ENCODE measurements at places on chromosomes 1 and 21.
A peak's percentile ranks its signal among the peaks of the same experiment; 100 is the strongest.

DNA sequence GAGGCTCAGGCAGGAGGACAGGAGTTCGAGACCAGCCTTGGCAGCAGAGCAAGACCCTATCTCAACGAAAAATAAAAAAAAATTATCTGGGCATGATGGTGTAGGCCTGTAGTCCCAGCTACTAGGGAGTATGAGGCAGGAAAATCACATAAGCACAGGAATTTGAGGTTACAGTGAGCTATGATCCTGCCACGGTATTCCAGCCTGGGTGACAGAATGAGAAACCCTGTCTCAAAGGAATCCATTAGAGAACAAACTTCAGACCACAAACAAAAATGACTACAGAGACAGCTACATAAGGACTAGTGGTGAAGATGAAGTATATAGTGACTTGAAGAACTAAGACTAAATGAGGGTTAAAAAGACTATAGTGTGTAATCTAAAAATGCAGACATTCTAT lies 233.1 kb downstream of the RERE start:
- DNase-seq = no peak

DNA sequence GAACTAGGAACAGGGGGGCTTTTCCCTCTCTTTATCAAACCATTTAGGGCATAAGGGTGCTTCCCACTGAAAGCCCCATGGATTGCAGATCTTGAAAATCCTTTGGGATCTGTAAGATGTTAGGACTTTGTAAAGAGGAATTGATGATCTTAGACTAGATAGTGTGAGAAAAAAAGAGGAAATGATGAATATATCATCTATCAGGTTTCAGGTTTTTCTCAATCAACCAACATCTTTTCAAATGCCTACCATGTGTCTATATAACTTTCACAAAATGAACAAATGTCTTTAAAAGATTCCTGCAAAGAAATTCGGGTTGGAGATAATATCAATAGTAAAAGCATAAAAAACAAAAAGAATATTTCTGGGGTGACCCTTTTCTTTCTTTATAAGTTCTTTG lies 50.1 kb downstream of the KCNC4 start:
- no peak for DNase-seq

GRCh38 chr1:53285969-53286760 lies 41.7 kb downstream of the LRP8 start:
- DNase-seq = no peak

- no peak for DNase-seq
Measured at GRCh38 chr1:202578001-202578504, 132.2 kb downstream of the SYT2 start.

DNA sequence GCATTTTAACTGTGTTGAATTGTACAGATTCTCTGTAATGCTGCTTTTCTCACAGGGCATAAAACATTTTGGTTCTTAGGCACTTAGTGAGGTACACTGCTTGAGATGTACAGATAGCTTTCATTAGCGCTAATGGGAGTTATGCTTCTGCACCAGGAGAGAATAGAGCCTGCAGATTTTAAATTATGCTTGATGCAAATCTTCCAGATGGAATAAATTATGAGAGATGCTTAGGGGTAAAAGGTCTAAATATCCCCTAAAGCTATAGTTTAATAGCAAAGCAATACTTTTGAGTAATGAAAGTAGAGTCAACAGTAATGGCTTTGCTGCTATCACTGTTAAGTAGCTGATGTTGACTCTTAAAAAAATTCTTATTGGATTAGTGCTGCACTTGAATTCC lies 248.9 kb downstream of the S1PR1 start:
- DNase-seq = no peak

GRCh38 chr1:239566074-239566473 lies 179.7 kb downstream of the CHRM3 start:
- peak; percentile 2 for DNase-seq

- DNase-seq = no peak
Measured at GRCh38 chr1:247347477-247348222, 16.0 kb upstream of the ZNF496 start.

DNA sequence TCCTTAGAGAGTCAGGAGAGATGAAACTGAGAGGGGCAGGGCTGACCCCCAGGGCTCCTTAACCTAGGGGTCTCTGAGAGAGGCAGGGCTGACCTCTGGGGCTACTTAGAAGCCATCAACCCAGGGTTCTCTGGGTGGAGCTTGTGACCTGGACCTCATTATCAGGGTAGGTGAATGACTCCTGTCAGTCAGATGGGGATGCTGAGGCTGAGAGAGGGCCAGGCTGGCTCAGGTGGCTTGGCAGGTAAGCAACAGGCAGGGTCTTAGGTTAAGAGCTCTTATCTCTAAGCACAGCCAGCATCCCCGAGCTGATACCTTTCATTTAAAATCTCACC lies 160.9 kb downstream of the PTPRU start:
- DNase-seq = no peak

DNA sequence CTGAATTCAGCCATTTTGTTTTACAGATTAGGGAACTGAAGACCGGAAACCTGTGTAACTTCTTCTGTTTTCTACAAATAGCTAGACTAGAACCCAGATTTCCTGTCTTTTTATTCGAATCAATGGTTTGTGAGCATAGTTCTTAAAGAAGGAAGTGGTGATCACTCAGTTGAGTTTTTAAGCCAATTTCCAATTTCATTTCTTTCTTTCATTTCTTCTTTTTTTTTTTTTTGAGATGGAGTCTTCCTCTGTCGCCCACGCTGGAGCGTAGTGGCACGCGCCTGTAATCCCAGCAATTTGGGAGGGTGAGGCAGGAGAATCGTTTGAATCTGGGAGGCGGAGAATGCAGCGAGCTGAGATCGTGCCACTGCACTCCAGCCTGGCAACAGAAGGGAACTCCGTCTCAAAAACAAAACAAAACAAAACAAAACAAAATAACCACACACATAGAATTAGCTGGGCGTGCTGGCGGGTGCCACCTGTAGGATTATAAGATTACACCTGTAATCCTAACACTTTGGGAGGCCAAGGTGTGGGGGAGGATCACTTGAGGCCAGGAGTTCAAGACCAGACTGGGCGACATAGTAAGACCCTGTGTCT lies 3.0 kb upstream of the MDM4 start:
- no peak for DNase-seq

GRCh38 chr1:161138431-161138830 lies 6.0 kb upstream of the DEDD start:
- no peak for DNase-seq

DNA sequence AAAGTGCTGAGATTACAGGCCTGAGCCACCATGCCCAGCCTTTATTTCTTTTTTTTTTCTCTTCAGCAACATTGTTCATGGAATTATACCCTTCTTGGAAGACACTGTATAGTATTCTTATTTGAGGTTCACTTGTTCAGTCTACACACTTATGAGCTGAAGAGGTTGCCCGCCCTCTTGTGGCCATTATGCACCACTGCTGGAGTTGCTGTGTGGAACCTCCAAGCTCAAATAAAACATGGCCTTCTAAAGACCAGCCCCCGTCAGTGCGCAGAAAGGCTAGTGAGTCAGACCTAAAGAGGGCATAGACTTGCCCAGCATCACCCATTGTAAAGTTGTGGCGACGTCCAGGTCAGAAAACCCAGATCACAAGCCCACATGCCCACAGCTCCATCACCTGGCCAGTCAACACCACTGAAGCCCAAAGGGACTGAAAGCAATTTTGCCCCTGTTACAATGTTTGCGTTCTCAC lies 20.4 kb downstream of the LURAP1 start:
- DNase-seq = peak; percentile 92

GRCh38 chr1:56961426-56961825 lies 4.4 kb downstream of the C8B start:
- no peak for DNase-seq

DNA sequence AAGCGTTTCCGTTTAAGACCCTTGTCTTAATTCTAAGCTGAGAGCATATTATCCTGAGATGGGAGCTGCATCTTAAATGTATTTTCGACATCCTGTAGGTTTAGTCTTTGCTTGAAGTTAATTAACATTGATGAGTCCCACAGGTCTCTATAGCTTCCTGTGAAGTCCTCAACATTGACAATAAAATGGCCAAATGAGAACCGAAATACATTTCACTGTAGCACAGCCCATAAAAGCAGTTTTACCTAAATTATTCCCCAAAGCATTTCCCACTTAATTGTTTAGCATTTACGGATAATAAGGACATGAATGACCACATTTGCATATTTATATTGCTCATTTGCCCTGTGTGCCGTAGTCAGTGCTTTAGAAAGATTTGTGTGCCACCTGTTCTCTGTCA lies 116.4 kb downstream of the CRB1 start:
- DNase-seq = no peak

DNA sequence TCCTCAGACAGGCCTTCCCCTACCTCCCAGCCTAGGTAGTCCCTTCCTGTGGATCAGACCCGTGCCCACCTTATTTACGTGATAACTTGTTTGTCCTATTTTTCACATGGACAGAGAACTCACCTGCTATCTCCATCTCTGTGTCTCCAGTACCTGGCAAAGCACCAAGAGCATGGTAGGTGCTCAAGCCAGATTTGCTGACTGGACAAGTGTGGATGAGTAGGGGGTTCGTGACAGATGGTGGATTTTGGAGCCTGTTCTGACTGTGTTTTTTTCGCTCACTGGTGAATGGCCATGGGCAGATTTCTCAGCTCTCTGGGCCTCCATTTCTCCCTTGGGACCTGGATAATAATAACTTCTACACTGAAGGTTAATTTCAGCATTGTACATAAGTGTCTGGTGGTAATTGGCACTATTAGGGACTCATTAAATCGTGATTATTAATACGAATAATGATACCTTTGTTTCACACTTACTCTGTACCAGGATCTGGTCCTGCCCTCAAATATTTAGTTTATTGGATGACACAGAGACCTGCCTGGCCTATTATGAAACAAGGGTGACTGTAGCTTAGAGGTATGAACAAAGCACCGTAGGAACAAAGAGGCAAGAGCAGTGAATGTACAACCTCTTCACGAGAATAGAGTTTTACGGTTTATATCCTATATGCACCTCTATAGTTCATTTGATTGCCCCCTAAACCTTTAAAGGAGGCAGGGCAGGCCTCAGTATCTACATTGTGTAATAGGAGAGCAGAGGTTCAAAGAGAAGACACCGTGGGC lies 24.5 kb upstream of the SLC26A9 start:
- DNase-seq = peak; percentile 66

GRCh38 chr1:160169553-160170399 lies 18.4 kb downstream of the ATP1A4 start:
- no peak for DNase-seq

- DNase-seq = peak; percentile 26
Measured at GRCh38 chr1:207261971-207262370, 59.5 kb upstream of the CD55 start.

- peak; percentile 41 for DNase-seq
Measured at GRCh38 chr1:18575620-18576019, 55.0 kb upstream of the PAX7 start.

- no peak for DNase-seq
Measured at GRCh38 chr1:239123260-239123659, 263.1 kb upstream of the CHRM3 start.

- DNase-seq = no peak
Measured at GRCh38 chr21:38837806-38838461, 32.2 kb downstream of the ETS2 start.

- no peak for DNase-seq
Measured at GRCh38 chr1:160755911-160756848, 17.1 kb downstream of the SLAMF7 start.

GRCh38 chr1:155760751-155761475 lies 72.0 kb downstream of the DAP3 start:
- no peak for DNase-seq

DNA sequence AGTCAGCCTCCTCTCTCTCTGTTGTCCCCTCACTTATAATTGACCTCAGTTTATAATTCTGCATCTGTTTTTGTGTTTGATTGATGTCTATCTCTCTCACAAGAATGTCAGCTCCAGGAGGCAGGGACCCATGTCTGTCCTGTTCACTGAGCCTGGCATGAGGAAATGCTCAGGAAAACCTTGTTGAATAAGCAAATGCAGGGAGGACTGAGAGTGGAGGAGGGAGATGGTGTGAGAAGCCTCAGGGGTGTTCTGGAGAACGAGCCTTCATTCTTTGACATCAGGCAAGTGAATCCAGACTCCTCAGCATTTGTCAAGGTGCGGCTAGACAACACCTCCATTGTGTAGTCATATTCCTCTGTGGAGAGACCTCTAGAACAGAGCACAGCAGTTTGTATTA lies 45.5 kb downstream of the MAN1C1 start:
- DNase-seq = no peak

DNA sequence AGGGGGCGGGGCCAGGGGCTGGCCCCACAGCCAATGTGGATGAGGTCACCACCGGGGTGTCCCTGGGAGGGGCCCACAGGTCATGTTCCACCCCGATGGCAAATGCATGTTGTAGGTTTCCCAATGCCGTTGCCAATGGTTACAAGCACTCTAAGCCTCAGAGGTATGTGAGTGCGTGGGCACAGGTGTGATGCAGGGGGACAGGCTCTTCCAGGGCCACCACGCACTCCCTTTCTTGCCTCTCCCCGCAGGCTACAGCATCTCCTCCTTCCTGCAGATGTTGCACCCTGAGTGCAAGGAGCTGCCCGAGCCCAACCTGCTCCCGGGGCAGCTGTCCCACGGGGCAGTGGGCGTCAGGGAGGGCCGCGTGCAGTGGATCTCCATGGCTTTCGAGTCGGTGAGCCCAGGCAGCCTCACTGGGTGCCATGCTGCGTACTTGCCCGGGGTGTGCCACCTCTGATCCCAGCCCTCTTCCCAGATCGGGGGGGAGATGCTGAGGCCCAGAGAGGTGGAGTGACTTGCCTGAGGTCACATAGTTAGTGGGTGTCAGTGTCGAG lies 52.4 kb downstream of the DISP3 start:
- peak; percentile 9 for DNase-seq

DNA sequence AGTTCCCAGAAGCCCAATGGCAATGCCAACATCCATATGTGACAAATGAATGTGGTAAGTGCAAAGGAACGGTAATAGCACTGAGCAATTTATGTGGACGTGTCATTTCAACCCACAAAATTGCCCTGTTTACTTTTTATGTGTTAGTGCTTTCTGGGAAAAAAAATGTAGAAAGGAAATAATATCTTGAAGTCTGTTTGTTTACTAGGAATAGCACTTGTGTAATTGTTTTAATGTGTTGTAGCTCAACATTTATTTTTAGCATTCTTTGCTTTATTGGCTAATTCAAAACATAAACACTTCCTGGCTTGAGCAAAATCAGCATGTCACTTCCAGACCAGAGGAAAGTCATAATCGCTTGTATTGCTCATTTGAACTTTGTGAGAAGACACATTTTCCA lies 224.8 kb upstream of the KCNK2 start:
- peak; percentile 69 for DNase-seq

GRCh38 chr1:147808025-147808424 lies 47.6 kb upstream of the GJA5 start:
- peak; percentile 7 for DNase-seq

GRCh38 chr1:19770436-19771190 lies 29.1 kb downstream of the TMCO4 start:
- no peak for DNase-seq

DNA sequence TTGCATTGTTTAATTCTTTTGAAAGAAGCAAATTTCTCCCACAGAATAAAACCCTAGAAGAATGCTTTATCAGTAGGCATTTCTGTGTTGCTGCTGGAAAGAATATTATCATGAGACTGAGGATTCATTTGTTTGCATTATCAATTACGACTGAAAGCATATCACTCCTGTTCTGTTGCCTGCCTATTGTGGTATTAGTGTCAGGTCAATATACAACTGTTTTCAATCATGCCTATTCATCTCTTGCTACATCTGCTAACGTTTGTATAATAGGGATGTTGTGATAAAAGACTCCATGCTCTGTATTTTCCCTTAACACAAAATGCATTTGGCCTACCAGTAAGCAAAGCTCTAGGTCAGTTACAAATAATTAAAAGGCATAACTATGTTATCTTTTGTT lies 221.5 kb downstream of the PTPRC start:
- no peak for DNase-seq

- DNase-seq = peak; percentile 91
Measured at GRCh38 chr1:9691108-9691445, 39.5 kb downstream of the PIK3CD start.

All from M059J (cell line).